Stimulated activated CD4-positive, alpha-beta T cell treated with anti-CD3 and anti-CD28 coated beads, Interleukin-1b, Interleukin-23, amount 100 ng/mL, for 24 hours (primary cell): ENCODE measurements at places on chromosomes 5 and 9.

DNA sequence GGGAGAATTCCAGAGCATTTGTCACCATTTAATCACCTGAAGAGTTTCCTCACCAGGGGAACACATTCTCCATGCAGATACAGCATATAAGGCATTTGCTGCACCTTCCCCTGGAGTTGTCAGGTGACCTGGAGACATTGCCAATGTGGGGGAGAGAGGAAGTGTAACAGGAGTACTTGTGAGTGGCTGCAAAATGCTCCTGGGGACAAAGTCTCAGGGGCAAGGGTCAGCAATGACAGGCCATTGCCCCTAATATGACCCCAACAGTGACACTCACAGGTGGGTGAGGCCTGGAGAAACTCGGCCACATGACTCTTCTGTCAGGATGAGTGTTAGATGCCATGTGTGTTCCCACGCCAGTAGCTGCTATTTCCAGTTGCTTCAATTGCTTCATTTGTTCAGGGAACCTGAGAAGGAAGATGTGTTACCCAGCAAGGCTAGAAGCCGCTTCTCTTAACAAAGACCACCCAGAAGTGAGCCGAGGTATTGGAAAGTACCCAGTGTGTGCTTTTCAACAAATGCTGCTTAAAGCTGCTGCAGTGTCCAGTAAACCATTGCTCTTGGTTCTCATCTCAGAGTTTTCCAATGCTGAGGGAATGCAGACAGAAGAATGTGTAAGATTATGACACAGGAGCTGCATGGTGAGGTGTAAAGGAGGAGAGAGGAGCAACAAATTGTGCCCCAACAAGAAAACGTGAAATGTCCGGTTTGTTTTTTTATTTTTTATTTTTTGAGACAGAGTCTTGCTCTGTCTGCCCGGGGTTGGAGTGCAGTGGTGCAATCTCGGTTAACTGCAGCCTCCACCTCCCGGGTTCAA, 128.2 kb upstream of the SLC44A1 start:
- DNase-seq: no peak

- no peak for DNase-seq
These were observed 31.3 kb downstream of the TNFSF15 start for GRCh38 chr9:114774524-114774923.

- DNase-seq: no peak
These were observed 2323.5 kb upstream of the ACO1 start for GRCh38 chr9:30060976-30061375.

DNA sequence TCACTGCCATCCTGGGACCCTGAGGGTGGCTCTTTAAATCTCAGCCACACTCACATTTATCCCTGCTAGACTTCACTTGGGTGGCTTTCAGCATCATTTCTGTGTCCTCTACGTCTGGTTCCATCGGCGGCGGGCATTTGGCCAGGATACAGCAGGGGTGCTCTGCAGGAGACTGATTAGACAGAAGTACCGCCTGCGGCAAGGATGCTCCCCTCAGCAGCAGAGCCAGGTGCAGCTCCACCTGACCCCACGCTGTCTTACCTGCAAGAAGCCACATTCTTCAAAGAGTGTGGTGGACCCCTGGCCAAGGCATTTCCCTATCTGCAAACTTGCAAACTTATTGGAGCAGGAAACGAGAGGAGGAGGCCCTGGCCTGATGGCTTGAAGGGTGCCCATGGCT, 309.8 kb upstream of the IRX4 start:
- no peak for DNase-seq

DNA sequence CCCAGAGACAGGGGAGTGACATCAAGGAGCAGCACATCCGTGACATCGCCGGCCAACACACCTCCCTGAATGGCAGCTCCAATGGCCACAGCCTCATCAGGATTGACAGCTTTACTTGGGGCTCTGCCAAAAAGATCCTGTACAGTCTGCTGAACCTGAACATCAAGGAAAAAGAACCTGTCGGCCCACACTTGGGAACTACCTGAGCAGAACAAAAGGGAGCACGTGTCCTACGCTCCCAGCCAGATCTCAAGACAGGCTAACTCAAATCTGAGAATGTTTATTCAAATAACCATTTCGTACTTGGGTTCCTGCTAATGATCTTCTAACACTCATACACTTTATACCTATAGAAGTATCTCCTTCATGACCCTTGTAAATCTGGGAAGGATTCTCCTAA, 15.3 kb downstream of the HSPA9 start:
- DNase-seq: no peak
